ENCODE measurements at places on chromosomes 12 and 14.
A peak's percentile ranks its signal among the peaks of the same experiment; 100 is the strongest.

DNA sequence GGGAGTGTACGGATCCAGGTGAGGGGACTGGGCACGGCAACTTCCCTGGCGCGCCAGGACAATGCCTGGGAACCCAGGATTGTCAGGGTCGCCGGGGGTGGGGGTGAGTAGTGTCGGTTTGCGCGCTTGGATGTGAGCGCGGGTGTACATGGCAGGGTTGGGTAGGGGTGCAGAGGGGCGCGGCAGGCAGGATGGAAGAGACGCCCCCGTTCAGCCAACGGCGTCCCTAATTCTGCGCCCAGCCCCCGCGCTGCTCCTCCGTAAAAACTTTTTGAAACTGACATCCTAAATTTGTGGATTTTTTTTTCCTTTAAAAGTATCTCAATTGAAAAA, 3.1 kb downstream of the DIO3 start:
- DNase-seq: no peak

DNA sequence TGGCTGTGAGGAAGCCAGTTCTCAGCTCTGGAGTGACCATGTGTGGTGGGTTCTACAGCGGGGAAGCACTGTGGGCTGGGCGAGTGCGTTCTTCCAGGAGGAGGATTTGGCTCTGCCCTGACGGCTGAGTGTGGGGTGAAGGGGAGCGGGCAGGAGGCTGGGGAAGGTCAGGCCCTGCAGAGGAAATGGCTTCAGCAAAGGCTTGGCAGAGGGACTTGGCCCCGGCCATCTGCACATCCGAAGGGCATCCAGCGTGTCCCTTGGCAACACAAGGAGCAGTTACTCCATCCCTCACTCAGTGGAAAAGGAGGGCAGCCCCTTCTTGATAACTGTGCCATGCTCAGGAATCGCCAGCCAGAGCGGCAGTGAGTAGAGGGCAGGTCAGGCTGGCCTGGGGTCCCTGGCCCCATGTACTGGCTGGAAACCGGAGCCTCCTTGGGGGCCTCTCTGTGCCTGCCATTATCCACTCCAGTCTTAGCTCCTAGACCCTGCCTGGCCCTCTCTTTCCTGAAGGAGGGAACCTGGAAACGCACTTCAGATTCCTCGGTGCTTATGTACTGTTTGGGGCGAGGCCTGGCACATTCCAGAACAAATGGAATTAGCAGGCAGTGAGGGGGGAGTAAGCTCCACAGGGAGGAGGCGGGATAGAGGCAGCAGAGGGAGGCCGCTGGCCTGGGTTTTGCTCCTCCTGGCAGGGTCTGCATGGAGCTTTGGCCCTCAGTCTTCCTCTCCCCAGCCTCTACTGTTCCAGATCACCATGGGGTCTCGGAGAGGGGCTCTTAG, 133.6 kb upstream of the NCOR2 start:
- DNase-seq: no peak

- no peak for DNase-seq
Observed at GRCh38 chr12:90619943-90620342, 335.0 kb downstream of the CCER1 start.

DNA sequence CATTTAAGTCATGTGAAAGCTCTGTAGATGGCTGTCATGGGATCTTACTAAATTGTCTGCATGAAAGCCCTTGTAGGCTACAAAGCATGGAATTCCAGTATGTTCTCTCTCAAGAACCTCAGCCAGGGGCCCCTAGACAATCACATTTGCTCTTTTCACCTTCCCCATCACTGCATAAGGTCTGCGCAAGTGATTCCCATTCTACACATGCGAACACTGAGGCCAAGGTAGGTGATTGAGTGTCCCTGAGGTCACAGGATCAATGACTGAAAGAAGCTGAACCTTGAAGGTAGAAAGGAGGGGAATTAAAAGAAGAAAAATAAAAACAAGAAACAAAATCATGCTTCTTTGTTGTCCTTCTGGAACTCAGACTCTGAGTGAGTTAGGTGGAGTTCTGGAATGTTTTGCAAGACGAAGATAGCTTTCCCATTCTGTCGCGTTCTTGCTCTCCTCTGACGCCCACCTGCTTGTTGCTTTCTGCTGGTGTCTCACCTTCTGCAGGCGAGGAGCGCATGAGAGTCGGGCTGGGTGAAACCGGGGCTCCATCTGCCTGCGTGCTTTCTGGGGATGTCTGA, 79.9 kb downstream of the SPRING1 start:
- no peak for DNase-seq

DNA sequence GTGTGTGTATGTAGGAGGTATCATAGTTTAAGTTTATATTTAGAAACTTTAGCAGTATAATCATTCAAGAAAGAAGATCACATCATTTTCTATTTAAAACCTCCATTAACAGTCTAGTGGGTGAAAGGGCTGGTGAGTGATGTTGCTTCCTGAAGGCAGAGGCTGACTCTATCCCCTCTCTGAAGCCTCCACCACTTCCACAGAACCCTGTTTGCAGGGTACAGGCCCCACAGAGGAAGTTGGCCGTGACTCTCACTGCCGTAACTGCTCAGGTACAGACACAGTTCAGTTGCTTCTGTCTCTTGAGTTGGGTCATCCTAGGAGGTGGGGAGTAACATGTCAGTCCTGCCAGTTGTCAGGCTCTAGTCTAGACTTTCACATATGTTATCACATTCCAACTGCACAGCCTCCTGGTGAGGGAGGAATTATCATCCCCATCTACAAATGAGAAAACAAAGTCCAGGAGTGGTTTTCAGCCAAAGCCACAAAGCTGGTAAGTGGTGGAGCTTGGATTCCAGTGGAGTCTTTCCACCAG, 31.5 kb downstream of the CFL2 start:
- no peak for DNase-seq

GRCh38 chr12:26080911-26081310, 43.9 kb downstream of the BHLHE41 start:
- DNase-seq: no peak

GRCh38 chr12:50192908-50193307, 25.7 kb upstream of the CERS5 start:
- no peak for DNase-seq

- DNase-seq: no peak
Observed at GRCh38 chr14:73116079-73116665, 20.1 kb upstream of the PSEN1 start.

GRCh38 chr12:45458854-45459807, 243.2 kb downstream of the ANO6 start:
- no peak for DNase-seq

- DNase-seq: no peak
Observed at GRCh38 chr12:77113971-77114370, 48.6 kb upstream of the E2F7 start.

DNA sequence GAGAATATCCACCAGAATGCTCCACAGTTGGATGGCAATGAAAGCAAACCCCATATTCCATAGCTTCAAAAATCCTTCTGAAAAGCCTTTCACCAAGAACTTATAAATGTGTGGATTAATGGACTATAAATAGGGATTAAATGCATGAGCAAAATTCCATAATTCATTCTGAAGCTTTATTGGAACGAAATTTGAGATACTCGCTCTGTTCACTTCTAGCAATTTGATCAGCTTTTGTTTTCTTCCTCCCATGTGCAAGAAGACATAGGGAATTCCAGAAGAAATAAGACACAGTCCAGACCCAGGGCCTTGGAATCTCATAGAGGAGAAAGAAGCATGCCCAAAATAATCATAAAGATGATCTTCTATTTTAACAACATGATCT, 285.9 kb upstream of the TMPO start:
- DNase-seq: no peak

GRCh38 chr12:46187023-46187422, 81.8 kb downstream of the SLC38A1 start:
- no peak for DNase-seq

DNA sequence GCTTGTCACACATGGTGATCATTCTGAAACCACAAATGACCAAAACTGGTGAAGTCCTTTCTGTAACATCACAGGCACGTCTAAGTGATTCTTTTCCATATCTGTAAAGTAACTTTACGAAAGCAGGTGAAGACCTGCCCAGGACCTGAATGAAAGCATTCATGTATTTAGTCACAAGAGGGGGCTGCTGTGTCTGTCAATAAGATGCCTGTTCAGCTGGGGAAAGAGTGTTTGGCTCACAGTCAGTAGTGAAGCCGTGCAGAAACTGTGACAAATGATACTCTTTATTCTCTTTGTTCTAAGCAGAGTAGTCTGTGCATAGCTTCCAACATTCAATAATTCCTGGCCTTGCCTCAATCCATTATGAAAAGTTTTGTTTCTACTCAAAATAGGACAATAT, 373.5 kb upstream of the OR4E1 start:
- peak; percentile 10 for DNase-seq

DNA sequence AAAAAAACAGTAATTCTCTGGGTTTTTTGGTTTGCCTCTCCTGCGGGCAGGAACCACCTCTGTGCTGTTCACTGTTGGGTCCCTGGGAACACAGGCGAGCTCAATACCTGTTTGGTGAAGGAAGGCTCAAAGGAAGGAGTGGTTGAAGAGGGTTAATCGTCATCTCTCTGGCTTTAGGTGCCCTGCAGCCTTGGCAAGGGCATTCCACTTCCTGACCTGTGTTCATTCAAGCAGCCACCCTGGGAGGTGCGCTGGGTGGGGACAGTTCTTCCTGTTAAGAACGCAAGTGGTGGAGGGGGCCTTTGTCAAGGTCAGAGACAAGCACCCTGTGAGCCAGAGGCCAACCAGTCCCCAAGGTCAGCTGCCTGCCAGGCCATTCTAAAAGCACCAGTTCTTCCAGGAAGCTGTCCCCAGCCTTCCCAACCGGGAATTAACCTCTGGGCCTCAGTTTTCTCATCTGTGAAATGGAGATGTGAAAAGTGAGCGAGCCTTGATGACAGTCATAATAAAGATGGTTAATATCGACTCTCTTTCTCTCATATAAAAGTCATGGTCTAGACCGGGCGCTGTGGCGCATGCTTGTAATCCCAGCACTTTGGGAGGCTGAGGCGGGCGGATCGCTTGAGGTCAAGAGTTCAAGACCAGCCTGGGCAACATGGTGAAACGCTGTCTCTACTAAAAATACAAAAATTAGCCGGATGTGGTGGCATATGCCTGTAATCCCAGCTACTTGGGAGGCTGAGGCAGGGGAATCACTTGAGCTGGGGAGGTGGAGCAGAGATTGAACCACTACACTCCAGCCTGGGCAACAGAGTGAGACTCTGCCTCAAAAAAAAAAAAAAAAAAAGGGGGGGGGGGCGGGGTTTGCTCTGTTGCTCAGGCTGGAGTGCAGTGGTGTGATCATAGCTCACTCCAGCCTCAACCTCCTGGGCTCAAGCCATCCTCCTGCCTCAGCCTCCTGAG, 6.1 kb downstream of the RHOF start:
- DNase-seq: no peak

- DNase-seq: no peak
Observed at GRCh38 chr12:43893670-43894069, 57.8 kb downstream of the TMEM117 start.

- no peak for DNase-seq
Observed at GRCh38 chr12:58412461-58413060, 471.2 kb downstream of the ATP23 start.

DNA sequence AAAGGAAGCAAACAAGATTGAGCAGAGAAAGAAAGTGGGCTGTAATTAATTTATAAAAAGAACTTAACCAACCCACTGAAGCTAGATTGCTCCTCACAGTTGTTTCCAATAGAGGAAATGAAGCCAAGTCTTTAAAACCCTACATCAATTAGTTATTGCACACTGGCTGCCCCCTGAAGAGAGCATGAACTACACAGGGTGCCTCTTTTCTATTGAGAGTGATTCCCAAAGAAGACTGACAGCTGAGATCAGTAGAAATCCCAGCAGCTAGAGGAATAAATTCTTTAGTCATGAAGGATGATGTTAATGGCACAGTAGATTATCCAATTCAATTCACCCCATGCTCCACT, 8.6 kb upstream of the USP15 start:
- no peak for DNase-seq

- no peak for DNase-seq
Observed at GRCh38 chr12:100675432-100675831, 101.9 kb downstream of the GAS2L3 start.

DNA sequence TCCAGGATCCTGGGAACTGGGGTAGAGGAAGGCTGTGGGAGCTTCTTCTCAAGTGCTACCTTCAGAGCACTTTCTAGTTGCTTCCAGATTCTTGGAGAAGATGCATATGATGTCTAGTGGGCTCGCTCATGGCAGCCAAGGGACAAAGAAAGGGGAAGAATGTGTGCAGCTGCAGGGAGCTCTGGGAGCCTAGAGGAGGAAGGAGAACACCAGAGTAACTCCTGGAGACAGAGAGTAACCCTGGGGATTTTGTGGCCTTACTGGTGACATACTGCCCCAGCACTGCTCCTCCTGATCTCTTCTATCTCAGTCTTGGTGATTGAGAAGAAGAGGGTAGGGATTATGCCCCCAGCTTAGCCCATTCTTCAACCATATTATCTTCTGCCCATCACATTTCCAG, 10.3 kb upstream of the SP7 start:
- DNase-seq: no peak

DNA sequence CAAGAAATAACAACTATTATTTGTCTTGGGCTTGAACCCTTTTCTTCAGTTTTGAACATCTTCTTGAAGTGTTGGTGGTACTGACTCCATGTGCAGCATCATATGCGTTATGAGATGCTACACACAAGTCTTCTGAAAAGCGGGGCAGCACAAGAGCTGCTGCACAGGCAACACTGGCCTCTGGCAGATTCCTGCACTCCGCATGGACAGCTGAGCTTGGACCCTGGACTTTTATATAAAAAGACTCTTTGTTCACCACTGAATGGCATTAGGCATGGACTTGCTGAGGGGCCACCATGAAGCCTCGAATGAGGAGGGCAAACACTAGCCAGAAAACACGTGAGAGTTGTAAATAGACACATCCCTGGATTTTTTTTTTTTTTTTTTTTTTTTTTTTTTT, 210.8 kb upstream of the NPAS3 start:
- DNase-seq: no peak

GRCh38 chr12:61999311-61999710, 260.9 kb upstream of the USP15 start:
- DNase-seq: no peak

DNA sequence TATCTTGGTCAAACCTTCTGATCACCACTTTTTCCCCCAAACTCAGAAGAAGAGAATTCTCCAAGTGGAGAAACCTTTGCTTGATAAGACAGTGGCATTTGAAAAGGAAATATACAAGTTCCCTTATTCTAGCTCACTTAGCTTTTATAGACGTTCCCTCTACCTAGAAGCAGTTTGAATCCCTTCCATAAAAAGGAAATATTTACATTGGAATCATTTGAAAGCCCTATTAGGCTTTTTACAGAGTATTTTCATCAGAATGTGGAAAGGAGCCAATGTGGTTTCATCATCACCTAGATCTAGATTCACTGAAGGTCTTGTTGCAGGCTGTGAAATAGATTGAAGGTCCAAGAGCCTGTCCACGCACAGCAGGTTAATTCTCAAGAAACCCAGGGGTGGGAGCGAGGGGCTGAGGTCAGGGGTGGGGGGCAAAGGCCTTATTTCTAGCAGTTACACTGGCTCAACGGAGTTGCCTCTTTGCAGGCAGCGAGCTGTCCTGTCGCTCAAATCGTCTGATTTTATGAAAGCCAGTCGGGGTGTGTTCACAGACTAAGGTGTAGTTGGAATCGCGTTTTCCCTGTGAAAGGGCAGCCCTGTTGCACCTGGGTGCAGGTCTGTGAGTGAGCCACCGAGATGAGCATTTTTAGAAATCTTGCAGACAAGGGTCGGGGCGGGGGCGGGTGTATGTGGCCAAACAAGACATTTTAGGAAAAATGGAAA, 45.6 kb downstream of the AACS start:
- no peak for DNase-seq

- no peak for DNase-seq
Observed at GRCh38 chr12:25797386-25797785, 161.1 kb upstream of the RASSF8 start.

- no peak for DNase-seq
Observed at GRCh38 chr14:52926953-52927352, 23.9 kb downstream of the FERMT2 start.

- DNase-seq: no peak
Observed at GRCh38 chr14:68463705-68464374, 329.0 kb downstream of the ZFP36L1 start.
